ENCODE measurements at places on chromosomes 11 and 22.

DNA sequence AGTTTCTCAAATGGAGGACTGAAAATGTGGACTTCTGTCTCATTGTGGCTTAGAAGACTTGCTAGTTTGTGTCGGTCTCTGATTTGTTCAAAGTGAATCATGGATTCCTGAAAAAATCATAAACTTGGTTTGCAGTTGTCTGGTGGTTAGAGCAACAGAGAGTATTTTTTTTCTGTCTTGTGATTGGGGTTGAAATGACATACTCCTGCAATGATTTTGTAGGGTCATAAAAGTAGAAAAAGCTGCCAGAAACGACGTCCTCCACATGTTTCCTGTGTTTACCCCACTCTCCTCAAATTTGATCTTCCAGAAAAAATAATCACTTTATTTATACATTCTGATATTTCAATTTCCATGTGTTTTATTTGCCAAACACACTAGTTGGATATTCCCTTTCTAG is 219.2 kb upstream of the PGR start:
- no peak for DNase-seq

DNA sequence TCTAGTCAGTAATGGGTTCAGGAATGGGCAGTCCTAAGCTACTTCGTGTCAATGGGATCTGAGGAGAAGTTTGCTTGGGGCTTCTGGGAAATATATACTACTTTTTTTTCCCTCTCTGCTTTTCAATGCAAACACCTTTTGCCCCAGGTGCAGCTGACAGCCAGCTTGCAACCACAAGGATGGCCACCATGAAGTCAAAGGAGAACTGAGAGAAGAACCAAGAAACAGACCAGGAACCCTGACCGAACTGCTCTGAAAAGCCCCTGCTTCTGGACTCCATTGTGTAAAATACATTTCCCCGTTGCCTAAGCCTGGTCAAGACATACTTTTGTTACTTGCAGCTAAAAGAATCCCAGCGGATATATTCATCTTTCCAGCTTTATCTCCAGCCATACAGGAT is 20.1 kb upstream of the CD44 start:
- no peak for DNase-seq

- no peak for DNase-seq
Measured at GRCh38 chr11:102788334-102788995, 8.0 kb upstream of the MMP10 start.

- DNase-seq, result no peak
Measured at GRCh38 chr11:83881428-83881827, 595.3 kb upstream of the CCDC90B start.

GRCh38 chr11:18063125-18063524 is 17.1 kb upstream of the TPH1 start:
- DNase-seq, result no peak

GRCh38 chr22:24494167-24494527 is 985 bp upstream of the UPB1 start:
- no peak for DNase-seq

DNA sequence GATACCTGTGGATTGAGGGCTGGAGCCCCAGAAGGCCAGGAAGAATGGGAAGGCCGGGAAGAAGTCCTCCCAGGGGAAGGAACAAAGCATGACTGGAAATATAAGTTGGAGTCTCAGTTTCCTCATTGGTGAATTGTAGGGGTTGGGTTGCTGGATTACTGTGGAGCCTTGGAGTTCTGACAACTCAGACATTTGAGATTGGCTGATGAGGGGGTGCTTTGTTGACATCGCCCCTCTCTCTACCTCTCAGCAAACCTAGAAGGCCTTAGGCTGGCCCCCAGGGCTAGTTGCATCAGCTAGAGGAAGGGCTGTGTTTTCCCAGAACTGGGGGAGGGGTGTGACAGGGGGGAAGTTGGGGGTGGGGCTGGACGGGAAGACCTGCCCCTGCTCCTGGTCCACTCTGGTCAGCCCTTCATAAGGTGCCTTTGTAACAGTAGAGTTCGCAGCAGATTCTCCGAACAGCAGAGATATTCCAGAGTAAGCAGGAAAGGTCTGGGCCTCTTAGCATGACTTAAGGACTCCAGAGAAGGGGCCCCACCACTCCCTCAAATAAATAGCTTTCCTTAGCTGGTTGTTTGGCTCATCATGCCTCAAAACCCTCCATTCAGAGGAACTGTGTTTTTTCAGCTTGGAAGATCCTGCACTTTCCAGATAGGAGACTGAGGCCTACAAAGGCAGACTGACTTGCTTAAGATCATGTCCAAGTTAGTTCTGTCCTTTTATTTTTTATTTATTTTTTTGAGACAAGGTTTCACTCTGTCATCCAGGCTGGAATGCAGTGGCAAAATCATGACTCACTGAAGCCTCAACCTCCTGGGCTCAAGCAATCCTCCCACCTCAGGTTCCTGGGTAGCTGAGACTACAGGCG is 12.5 kb upstream of the THRSP start:
- DNase-seq, result no peak

DNA sequence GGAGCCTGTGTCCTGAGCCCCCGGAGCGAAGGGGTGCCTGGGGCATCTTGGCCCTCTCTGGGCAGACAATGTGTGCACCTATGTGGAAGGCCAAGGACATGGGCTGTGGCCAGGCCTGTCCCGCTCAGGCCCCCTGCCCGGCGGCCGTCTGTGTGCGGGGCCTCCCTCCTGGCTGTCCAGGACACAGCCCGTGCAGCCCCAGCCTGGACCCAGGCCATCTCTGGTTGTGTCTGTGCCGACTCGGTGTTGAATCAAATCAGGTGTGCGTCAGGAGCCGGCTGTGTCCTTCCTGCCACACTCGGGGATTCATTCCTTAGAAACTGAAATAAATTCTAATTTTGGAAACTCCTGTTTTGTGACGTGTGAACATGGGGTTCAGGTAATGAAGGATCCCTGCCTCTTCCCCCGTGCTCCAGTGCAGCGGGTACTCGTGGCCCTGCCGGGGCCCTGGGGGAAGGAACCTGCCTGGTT is 1.5 kb upstream of the SELENOO start:
- no peak for DNase-seq

GRCh38 chr11:82932564-82932963 is 31.0 kb downstream of the DDIAS start:
- no peak for DNase-seq

DNA sequence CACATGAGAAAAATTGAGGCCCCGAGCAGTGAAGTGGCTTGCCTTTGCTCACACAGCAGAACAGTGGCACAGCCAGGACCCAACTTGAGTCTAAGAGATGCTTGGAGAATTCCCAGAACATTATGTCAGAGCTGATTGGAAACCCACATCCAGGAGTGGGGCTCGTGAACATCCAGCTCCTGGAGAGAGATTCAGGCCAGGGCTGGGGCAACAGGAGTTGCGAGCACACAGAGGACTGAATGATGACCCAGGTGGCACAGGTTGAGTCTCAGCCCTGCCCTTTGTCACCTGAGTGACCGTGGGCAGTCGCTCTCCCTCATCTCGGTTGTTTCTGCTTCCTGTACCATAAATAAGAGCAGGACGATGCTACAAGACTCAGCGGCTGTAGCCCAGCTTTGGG is 102.6 kb downstream of the MYO18B start:
- DNase-seq, result no peak

DNA sequence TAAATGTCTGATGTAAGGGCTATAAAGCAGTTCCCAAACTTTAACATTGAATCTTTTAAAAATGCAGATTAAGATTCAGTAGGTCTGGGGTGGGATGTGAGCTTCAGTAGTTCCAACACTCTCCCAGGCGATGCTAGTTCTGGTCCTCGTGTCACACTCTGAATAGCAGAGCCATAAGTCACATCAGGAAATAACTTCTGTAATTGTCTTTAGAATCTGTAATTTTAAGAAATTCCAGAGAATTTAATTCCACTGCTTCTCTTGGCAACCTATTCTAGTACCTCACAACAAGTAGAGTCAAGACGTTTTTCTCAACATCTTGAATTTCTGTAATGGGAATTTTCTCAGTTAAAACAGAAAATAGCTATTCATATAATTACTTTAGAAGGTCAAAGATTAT is 223.1 kb downstream of the TMEM135 start:
- no peak for DNase-seq

- DNase-seq, result no peak
Measured at GRCh38 chr11:110027627-110028371, 65.4 kb upstream of the ZC3H12C start.

DNA sequence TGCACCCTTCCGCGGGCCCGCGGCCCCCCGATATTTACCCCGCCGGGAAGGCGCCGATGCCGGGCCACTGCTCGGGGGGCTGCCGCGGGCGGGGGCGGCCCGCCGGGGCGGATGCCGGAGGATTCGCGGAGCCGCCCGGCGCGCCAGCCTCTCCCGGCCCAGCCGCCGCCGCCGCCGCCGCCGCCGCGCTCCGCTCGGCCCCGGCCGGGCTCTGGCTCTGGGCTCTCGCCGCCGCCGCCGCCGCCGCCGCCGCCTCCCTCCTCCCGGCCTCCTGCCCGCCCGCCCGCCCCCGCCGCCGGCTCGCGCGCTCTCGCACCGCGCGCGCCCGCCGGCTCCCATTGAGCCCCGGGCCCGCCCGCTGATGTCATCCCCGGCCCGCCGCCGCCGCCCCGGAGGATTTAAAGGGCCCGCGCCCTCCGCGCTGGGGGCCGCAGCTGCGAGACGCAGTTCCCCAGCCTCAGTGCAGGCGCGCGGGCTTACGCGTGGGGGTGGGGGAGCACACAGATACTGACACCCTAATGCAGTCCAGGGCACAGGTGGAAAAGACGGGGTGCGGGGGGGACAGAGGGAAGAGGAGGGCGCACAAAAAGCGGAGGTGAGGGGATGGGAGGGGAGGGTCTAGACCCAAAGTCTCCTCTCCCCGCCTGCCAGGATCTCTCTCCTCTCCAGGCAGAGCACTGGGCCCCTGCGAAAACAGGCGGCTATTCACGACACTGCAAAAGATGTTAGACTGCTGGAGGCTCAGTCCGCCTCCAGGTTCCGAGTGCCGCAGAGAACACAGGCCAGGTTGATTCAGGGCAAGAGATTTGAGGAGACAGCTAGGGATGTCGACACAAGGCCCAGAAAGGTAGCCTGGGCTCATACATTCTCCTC is at the start of gene CSNK1E:
Gene CSNK1E (minus strand): TSS at position 312 of the 873 bp plus-strand sequence. CDS start 3,276 bp downstream, outside the sequence.
- DNase-seq, result peak; percentile 75

DNA sequence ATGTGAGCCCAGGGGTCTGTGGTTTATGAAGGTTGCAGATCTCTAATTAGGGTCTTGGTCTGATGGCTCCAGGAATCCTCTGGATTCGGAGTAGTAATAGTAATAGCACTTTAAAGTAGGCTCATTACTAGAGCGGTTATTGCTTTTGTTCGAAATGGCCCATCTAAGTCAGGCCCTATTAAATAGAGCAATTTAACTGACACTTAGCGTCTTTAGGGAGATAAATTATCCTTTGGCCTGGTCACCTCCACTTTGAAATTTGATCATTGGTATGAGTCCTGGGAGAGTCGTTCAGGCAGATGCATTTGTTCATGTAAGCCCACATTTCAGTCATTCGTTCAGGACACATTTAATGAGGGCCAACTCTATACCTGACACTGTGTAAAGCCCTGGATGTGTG is 54.8 kb downstream of the LDLRAD3 start:
- no peak for DNase-seq

DNA sequence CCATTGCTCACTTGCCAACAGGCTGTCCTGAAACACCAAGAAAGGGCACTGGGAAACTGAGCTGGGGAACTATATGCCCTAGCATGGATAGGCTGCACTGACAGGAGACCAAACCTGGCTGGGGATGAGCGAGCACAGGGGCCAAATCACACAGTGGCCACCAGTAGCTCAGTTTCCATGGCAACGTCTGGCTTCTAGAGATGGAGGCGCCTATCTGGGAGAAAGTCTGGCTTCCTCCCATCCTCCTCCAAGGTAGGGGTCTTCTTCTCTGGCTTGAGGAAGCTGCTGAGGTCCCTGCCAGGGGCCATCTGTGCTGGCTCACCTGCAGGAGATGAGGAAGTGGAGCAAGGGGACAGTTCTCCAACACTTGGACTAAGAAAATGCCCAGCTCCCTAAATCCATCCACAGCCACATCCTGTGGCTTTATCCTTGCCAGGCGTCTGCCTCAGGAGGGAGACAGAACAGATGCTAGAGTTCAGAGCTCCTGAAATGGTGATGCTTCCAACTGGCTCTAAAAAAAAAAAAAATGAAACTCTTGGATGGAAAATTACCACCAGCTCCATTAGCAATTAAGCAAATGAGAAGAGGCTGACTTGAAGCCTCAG is 48.3 kb downstream of the SYT13 start:
- no peak for DNase-seq

DNA sequence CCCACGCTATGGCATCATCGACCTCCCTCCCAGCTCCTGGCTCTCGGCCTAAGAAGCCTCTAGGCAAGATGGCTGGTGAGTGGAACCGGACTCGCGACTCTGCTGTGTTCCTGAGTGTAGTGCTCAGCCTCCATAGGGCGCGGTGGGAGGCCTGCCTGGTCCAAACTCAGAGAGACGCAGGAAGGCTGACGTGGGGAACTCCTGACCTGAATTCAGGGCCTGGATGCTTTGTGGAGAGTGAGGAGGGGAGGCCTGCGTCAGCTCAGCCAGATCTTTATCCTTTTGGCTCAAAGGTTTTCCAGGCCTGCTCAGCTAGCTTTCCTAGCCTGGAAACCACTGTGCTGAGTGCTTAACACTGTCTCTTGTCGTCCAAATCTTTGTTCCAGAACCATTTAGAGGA is 8.0 kb downstream of the TIRAP start:
- DNase-seq, result no peak

DNA sequence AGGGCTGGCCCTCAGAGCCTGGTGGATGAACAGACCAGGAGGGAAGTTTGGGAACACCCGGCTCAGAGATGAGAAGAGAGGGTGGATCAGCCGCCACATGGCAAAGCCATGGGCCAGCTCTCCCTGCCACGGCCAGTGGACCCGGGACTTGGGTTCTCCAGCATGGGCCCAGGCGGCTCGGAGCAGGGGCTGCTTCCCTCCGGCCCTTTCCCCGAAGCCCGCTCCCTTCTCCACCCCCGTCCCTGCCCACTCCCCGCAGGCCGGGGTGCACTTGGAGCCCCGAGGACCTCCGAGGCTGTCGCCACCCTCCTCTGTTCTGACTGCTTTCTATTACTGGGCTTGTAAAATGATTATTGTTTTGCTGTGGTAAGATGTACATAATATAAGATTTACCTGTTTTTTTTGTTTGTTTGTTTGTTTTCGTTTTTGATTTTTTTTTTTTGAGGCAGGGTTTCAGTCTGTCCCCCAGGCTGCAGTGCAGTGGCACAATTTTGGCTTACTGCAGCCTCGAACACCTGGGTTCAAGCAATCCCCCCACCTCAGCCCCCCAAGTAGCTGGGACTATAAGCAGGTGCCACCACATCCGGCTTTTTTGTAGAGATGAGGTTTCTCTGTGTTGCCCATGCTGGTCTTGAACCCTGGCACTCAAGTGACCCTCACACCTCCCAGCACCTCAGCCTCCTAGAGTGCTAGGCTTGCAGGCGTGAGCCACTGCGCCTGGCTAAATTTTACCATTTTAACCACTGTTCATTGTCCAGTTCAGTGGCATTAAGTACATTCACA is 11.3 kb upstream of the TH start:
- DNase-seq, result no peak

DNA sequence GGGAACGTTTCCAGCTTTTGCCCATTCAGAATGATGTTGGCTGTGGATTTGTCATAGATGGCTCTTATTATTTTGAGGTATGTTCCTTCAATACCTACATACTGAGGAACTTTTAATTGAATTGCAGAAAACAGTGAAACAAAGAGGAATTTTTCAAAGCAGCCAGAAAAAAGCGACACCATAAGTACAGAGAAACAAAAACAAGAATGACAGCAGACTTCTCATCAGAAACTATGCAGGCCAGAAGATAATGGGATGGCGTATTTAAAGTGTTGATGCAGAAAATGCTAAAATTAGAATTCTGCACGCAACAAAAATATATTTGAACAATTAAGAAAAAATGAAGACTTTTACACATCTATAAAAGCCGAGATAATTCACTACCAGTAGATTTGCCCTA is 95.4 kb upstream of the TIMP3 start:
- DNase-seq, result no peak

- no peak for DNase-seq
Measured at GRCh38 chr11:128227466-128227865, 359.9 kb downstream of the ETS1 start.

Data from naive thymus-derived CD4-positive, alpha-beta T cell (primary cell).